ENCODE measurements at places on chromosomes 7 and 10.

- no peak for DNase-seq
Observed at GRCh38 chr10:100653238-100653956, 92.0 kb upstream of the PAX2 start.

DNA sequence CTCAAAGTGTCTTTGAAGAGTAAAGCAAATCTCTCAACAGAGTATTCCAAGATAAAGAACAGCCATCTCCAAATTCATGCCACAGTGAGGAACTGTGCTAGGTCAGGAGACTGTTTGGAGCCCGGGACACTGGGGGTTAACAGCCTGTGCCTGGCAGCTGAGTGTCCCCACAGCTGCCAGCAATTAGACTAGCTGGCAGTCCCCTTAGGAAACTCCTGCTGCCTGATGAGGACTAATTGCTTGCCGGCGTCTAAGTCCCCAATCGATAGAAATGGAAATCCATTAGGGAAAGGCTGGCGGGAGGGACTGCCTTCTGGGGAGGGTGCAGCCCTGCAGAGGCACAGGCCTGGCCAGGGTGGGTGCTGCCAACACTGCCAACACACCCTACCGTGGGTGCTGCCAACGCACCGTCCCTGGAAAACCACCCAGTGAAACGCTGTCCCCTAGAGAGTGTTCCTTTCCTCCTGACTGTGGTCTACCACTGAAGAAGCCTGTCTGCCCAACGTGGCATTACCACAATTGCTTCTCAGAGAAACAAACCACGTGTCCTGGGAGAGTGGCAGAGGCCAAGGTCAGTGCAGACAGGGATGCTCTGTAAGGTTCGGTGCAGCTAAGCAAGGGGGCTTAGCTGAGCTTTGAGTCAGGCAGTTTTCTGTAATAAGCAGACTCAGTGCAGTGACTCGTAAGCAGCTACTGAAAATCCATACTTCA lies 60.8 kb downstream of the XRCC2 start:
- no peak for DNase-seq

- DNase-seq: no peak
Observed at GRCh38 chr10:122204691-122205489, 66.2 kb upstream of the BTBD16 start.

DNA sequence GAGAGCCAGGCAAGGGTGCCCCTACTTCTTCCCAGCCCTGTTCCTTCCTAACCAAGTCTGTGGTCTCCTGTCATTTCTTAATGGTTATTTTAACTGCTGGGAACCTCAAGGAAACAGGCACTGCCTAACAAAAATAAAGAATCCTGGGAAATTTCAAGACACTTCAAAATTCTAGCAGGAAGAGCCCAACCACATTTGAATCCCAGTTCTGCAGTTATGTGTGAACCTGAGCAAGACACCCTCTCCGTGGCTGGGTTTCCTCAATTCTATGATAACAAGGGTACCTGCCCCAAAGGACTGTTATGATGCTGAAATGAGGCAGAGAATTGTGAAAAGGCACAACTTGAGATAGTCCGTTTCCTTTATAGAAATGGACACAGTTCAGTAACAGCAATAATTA lies 36.2 kb upstream of the DUSP5 start:
- DNase-seq: no peak

- no peak for DNase-seq
Observed at GRCh38 chr7:98807068-98808048, 62.5 kb downstream of the TMEM130 start.

GRCh38 chr7:327233-327931 lies 37.4 kb downstream of the FOXL3 start:
- no peak for DNase-seq

DNA sequence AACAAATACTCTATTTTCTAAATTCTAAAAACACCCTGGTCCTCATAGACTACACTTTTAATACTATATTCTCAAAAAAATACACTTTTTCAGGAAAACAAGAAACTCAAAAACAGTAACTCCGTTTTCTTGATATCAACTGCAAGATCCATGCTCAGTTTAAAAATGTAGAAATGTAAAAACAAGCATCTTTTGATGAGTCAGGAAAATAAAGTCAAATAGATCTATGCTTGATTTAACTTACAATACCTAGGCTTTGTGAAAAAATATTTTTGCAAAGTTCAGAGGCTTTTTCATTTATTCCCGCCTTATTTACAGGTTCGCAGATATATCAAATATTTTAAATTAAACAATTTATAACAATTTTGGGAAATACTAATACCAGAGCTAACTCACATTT lies 33.6 kb downstream of the POT1 start:
- DNase-seq: no peak

GRCh38 chr7:100034871-100035510 lies 14.6 kb upstream of the ZSCAN21 start:
- DNase-seq: no peak

DNA sequence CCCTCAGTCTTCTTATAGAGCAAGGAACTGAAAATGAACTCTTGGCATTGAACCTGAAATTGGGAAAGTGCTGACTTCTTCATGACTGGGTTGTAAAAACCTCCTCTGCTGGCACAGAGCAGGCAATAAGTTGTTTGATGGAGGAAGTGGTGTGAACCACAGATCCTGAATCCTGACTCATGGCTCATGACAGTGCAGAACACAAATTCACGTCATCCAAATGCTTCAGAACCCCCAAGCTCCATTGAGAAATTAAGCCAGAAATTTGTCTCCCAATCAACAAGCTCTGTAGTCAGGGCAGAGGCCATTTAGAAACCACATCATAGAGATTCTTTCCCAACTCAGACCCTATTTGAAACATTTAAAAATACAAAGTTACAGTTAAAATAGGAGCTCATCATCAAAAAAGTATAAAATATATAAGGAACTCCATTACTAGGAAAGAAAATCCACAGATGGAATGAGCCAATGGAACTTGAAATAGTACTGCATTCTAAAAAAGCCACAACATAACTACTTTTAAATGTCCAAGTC lies 10.3 kb upstream of the STK17A start:
- peak; percentile 64 for DNase-seq

- DNase-seq: no peak
Observed at GRCh38 chr10:73522263-73522662, 26.4 kb upstream of the PPP3CB start.

DNA sequence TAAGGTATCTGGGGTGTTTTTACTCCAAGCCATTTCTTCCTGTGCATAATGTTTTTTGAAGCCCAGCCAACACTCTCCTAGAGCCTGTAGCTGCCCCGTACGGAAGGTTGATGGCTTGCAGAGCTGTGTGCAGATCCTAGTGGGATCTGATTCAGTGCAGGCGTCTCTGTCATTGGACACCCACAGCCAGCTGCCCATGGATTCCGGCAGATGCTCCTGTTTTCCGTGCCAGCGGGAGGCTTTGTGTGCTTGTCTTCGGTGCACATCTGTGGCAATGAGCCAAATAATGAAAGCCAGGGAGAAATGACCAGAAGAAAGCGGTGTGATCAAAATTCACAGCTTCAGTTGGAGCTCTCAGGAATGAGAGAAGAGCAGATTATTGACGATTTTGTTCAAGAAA lies 426.4 kb downstream of the TYW1 start:
- no peak for DNase-seq

DNA sequence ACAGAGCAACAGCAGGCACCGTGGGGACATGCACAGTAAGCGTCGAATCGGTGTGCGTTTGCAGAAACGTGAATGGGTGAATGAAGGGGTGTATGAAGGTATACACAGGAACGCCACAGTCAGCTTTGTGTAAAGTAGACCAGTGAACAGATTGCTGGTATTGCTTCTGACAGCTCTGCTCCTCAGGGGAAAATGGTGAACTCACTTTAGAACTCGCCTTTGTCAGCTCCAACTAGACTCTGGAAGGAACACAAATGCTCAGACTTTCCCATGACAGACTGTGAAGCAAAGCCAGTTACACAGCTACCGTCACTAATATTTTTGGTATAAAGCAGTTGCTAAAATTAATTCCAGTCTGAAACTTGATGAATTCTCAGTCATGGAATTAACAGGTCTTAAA lies 78.9 kb downstream of the CUX1 start:
- no peak for DNase-seq

DNA sequence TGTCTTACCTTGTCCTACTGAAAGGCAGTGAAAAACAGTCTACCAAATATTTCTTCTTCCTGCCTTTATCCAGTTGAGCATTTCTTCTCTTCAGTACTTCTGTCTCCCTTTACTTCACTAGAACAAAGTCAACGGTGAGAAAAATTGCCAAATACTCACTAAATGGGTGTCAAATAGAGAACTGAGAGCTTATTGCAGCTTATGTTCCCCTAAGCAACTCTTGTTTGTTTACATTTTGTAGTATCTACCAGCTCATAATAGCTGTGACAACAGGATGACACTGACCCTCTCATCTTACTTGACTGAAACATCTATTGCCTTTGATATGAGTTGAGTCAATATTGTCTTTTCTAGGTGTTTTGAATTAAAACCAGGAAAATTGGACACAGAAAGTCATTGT lies 327.9 kb upstream of the SORCS1 start:
- no peak for DNase-seq

GRCh38 chr10:13396369-13396768 lies 48.3 kb upstream of the SEPHS1 start:
- DNase-seq: no peak

- DNase-seq: no peak
Observed at GRCh38 chr10:50545846-50546245, 77.9 kb downstream of the SGMS1 start.

- DNase-seq: no peak
Observed at GRCh38 chr7:29170781-29171180, 23.8 kb upstream of the CHN2 start.

DNA sequence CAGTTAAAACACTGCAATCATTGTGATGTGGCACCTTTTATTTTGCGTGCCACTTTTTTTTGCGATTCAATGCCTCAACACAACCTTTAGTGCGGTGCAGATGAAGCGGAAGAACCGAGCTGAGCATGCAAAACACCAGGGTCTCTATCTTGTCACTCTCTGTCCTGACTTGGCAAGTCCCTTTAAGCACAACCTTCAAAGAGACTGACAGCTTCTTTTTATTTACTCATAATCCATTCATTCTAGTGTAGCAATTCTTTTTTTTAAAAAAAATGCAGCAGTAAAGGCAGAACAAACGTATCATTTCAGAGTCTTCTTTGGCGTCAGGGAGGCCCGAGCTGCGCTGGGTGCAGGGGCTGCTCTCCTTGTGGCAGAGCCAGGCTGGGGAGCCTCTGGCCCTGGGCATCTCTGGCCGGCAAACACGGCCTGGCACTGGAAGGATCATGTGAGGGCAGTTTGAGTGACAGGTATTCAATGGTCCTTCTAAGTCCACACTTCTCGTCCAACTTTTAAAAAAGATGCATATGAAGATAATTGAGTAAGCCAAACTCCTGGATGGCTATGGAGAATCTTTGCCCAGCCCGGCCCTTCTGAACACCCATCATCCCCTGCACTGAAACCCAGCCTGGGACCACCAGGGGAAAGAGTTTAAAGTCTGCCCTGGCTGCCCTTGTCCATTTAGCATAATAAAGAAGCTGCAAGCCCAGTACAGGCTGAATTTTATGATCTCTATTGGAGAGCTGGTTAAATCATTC lies 3.9 kb downstream of the PTF1A start:
- DNase-seq: no peak

GRCh38 chr7:95264363-95264891 lies 59.9 kb downstream of the PON1 start:
- DNase-seq: no peak

GRCh38 chr7:38481401-38481800 lies 149.8 kb downstream of the AMPH start:
- no peak for DNase-seq

DNA sequence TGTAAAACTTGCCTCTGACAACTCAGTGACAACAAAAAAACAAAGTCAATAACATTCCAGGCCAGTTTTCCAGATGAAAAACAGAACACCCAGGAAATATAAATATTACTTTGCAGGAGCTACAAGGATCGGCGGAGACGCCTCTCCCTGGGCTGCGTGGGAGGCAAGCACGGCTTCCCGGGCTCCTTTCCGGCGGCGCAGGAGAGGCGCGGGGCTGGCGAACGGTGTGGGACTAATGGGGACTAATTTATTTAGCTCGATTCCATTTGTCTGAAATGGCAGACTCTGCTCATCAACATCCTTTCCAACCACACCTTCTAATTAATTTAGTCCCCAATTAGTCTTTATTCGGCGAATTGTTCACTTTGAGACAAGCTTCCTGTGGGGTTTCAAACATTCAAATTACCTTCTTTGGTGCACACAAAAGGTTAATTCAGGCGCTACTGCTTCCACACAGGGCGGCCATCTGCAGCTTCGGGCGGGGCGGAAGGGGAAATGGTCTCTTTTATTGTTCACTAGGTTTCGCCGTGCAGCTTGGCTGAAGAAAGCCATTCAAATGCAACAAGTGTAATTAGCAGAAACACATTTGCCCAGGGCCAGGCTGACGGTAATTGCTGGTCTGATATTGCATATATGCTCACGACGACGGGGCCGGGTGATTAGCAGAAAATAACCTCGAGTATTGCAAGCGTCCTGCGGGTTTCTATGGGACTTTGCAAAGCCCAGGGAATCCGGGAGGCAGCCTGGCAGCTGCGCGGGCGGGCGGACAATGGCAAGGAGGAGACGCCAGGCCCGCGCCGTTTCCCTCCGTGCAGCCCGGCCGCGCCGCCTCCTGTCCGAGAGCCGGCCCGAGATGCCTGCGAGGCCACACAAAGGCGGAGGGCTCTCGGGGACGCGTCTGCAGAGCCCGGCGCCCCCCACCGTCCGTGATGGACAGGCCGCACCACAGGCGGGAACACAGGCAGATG lies 270.1 kb downstream of the PTPRN2 start:
- DNase-seq: no peak

GRCh38 chr7:154832557-154833138 lies 170.3 kb downstream of the PAXIP1 start:
- DNase-seq: no peak

- DNase-seq: no peak
Observed at GRCh38 chr7:44384586-44385433, 59.4 kb upstream of the CAMK2B start.

DNA sequence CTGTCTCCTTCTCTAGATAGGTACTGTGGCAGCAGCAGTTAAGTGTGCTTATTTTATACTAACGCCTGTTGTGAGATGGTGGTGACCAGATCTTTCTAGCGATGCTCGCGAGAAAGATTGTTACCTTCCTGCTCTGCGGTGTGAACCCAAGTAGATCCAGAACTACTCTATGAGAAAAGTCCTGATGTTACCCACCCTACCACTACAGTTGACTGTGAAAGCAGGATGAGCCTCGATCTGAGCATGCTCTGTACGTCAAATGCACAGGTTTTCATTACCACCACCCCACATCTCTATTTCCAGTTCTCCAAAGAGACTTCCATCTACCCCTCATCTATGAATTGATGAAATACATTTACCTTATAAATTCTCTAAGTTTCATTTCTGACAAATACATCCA lies 64.6 kb upstream of the KCTD7 start:
- no peak for DNase-seq

DNA sequence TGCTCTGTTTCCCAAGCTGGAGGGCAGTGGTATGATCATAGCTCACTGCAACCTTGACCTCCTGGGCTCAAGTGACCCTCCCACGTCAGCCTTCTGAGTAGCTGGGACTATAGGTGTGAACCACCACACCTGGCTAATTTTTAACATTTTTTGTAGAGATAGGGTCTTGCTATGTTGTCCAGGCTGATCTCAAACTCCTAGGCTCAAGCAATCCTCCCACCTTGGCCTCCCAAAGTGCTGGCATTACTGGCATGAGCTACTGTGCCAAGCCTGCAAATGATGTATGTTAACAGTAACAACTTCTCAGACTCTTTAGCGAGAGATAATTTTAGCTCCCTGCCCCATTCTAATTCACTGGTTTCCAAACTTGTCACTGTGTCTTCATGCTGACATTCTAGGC lies 27.7 kb upstream of the SEPHS1 start:
- no peak for DNase-seq

All from CD4-positive, alpha-beta T cell treated with Interferon gamma for 1 hour (primary cell).